NCI-H526 treated with DMSO at 0.1 percent for 48 hours (cell line): ENCODE measurements at places on chromosomes 12 and 14.

DNA sequence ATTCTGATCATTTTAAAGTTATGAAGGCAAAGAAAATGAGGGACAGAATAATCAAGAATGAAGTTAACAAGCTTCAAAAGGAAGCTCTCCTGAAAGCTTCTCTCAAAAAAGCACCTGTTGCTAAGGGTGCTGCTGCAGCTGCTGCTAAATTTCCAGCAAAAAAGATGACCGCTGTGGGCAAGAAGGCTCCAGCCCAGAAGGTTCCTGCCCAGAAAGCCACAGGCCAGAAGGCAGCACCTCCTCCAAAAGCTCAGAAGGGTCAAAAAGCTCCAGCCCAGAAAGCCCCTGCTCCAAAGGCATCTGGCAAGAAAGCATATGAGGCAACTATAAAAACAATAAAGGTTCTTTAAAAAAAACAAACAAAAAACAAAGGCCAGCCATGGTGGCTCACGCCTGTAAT lies 52.7 kb upstream of the NR2C1 start:
- no peak for DNase-seq

DNA sequence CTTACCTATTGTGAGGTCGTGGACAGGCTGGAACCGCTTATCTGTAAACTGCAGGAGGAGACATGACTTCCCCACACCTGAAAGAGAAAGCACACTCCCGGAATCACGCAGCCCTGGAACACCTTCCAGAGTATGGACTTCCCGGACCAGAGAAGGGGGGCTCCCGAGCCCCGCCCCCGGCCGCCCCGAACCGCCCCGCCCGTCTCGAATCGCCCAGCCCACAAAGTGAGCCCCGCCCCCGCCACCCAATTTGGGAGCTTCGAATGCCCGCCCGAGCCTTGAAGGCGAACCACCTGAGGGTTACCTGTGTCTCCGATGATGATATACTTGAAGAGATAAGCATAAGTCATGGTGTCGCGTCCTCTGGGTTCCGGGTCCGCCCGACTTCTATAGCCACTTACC lies 235 bp downstream of the RAB2B start:
- peak; percentile 84 for DNase-seq

DNA sequence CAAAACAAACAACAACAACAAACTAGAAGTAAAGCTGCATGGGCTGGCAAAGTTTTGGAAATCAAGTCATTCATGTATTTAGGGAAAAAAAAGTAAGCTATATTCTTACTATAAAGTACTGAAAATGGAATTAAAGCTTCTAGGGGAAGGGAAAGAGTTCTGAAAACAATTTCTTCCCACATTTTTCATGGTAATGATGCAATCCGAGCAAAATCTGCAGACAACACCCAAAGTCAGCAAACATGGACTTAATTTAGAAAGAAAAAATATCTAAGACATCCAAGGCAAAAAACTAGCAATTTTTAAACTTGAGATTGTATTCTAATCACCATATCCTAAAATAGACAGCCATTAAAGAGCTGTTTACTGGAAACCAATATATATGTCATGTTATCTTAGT lies 86.3 kb downstream of the LRP6 start:
- DNase-seq: no peak

DNA sequence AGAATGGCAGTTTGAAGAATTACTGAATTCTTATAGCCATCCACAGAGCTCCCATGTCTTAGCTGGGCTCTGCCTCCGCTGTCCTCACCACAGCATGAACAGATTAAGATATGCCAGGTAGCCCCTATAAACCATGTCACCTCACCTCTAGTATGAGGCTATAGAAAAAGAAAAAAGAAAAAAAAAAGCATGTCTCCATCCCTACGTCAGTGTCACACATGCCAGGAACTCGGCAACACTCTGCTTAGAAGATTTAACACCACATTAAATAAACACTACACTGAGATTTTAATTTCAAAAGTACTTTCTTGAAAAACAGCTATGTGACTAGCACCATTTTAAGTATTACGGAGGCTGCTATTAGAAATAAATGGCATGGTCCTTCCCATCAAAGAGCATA lies 149.4 kb downstream of the CAPZA3 start:
- DNase-seq: no peak

- peak; percentile 25 for DNase-seq
These were observed 67.2 kb downstream of the RIC8B start for GRCh38 chr12:106841510-106842302.

- DNase-seq: no peak
These were observed 4.8 kb upstream of the DGLUCY start for GRCh38 chr14:91108941-91109611.

- DNase-seq: no peak
These were observed 3.2 kb upstream of the SOCS2 start for GRCh38 chr12:93569301-93569655.

DNA sequence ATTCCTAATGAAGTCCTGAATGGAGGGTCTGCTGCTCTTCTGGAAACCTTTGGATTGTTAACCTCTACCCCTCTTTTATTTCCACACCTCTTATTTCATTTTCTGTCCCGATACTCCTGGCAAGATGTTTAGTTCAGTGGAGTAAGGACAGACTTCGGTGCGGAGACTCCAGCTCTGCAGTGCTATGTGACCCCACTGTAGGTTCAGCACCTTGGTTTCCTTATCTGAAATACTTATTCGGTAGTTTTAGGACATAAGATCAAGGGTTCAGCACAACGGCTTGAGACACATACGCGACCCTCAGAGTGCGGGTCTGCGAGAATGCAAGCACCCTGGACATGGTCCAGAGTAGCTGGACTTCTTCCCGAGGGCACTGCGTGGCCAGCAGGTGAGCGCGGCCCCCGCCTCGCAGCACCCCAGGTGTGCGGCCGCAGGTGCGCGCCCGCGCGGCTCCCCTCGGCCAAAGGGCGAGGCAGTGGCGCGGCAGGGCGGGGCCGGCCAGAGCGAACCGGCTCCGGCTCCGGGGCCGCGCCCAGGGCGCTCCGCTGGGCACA lies 465 bp upstream of the FGD4 start:
- peak; percentile 57 for DNase-seq

DNA sequence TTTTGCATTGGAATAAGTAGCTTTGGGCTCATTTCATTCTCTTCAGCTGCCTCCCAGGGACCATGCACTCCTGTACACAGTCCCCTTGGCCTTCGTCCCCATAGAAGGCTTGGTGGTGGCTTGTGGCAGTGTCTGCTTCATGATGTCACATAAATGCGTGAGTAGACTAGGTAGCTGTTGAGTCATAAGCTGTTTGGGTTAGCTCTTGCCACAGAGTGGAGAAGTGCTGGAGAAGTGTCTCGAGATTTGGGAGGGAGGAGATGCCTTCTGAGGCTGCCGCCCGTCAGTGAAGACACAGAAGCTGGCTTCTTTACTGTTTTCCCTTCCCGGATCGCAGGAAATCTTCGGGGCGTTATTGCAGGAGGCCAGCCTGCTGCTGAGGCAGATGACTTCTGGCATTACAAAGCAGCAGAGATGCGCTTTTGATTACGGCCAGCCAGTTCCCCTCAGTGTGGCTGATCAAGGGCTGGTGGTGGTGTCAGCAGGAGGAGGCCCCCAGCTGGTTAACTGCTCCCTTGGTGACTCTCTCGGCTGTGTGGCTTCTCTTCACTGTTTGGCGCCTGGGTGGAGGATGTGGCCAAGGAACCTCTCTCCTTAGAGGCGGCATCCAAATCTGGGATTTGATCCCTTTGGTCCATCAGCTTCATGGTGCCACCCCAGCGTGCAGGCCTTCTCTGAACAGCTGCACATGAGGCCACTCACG lies 67.6 kb downstream of the AACS start:
- no peak for DNase-seq

GRCh38 chr12:93624595-93625294 lies 52.3 kb downstream of the SOCS2 start:
- no peak for DNase-seq

GRCh38 chr14:54676812-54677708 lies 110.1 kb downstream of the SAMD4A start:
- DNase-seq: no peak

GRCh38 chr14:102798926-102799325 lies 21.7 kb downstream of the TRAF3 start:
- no peak for DNase-seq

DNA sequence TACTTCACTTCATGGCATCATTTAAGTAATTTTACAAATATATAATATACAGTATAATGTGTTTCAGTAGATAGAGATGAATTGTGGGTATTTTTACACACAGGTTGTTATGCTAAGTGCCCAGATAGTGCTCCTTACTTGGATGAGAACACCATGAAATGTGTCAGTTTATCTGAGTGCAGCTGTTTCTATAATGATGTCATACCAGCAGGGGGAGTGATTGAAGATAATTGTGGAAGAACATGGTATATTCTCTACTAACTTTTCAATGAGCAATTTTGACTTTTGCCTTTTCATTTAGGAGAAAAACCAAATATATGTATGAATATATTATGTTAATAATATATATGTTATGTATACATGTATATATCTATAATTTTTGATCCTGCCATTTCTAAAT lies 221.6 kb downstream of the LRRK2 start:
- no peak for DNase-seq

GRCh38 chr12:14185427-14186192 lies 179.9 kb upstream of the ATF7IP start:
- peak; percentile 82 for DNase-seq

DNA sequence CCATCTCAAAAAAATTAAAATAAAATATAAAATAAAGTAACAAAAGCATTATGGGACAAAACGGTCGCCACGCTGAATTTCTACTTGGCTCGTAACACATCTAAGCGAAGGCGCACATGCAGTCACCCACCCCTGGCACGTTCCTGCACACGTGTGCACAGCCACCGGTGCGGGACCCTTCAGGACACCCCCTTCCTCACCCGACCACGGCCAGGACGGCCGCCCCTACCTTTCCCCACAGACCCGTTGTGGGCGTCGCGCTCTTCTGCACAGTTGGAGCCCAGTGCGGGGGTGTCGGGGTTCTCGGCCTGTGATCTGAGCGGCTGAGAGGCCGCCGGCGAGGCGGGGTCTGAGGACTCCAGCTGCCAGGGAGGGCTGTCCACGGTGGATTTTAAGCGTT lies 44.4 kb upstream of the GPR68 start:
- no peak for DNase-seq

DNA sequence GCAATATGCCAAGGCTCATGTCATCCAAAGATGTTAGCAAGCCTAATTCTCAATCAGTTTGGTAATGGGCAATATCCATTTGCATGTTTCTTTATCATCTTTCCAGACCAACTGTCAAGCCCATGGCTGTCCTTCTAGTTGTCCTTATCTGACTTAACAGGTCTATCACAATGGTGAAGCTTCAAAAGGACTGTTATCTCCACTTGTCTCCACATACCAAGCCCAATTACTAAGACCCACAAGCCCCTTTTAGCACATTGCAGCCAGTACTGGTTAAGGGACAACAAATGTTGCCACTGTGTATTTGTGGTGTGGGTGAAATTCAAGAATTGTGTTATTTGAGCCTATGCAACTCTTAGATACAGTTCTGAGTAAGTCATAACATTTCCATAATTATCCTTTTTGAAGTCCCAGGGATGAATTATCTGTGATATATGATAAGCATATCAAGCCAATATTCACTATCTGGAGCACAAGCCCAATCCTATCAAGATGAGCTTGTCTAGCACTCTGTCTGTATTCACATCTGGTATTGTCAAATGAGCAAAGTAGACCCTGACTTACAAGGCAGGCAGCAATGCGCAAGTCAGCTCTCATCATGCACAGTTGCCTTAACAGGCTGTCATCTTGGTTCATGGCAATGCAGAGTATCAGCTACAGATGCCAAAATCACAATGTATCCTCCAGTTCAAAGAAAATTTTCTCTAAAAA lies 19.3 kb upstream of the ST8SIA1 start:
- no peak for DNase-seq

- DNase-seq: no peak
These were observed 41.1 kb downstream of the GRIP1 start for GRCh38 chr12:66637699-66638301.

DNA sequence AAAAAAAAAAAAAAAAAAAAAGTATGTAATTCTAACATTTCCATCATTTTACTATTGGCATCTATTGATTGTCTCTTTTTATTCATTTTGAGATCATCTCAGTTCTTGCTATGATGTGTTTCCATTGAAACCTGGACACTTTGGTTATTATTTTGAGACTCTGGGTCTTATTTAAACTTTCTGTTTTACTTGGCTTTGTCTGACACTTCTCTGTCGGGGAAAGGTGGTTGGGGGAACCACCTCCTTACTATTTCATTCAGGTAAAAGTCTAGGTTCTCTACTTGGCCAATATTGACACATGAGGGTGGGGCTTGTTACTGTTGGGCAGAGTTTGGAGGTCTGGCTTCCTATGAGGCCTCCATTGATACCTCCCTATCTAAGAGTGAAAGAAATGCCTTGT lies 228.0 kb downstream of the NRXN3 start:
- DNase-seq: no peak

DNA sequence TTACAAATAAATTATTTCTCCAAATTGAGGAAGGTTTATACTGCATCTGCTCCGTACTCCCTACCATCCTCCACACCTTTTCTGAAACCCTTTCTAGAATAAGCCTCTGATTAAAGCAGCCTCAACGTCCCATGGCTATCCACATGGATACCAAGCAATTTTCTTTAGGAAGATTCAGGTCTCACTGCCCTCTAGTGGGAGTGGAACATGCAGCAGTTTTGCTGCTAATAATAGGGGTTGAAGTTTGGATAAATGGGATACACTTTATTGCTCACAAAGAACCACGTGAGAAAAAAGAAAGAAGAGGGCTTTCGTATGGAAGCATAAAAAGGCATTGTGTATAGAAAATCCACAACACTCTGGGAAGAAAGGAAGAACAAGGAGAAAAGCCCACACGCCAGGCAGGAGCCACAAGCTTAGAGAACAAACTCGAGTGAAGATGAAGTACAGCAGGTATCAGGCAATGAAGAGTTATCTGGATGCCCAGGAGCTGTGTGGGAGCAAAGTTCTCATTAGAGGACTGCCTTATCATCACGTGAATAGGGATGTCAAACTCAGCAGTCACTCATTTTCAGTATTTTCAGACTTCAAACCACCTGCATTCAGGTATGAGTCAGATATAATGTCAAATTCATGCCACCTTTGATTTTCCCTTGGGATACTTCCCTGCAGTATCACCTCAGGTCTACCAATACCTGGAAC lies 45.8 kb downstream of the CCER1 start:
- peak; percentile 38 for DNase-seq

GRCh38 chr12:124169577-124170284 lies 125.2 kb upstream of the RFLNA start:
- no peak for DNase-seq

- no peak for DNase-seq
These were observed 93.4 kb upstream of the HOXC13 start for GRCh38 chr12:53844994-53845844.

GRCh38 chr14:34465069-34465859 lies 3.2 kb upstream of the SPTSSA start:
- no peak for DNase-seq
